ENCODE measurements at places on chromosomes 1 and 21.

GRCh38 chr1:68180441-68181164 is 51.7 kb downstream of the WLS start:
- DNase-seq, result no peak

DNA sequence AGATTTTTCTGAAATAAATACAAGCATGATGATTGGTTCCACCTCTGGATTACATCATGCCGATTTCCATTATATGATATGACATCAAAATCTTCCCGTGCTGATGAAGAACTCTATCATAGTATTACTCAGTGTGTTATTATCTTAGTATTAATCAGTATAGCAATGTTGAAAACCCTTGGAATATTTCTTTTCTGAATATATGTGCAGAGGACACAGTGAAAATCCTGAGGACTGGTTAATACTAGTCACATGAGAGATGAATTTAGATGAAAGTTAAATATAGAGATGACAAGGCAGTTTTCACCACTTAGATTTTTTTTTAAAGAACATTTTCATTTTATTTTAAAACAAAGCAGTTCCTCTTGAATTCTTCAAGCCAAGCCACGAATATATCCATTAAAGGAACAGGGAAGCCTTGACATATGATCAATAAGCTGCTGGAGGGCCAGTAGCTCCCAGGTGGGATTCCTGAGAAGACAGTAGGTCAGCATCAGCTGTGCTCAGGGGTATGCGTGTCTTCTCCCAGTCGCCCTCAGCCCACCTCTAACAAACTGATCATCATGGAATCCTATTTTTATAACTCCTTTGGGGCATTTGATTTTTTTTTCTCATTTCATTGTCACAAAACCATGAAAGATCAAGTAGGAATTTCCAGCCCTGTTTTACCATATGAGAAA is 56.2 kb upstream of the UBE2U start:
- DNase-seq, result no peak

GRCh38 chr1:13666317-13666716 is 33.7 kb upstream of the PRDM2 start:
- DNase-seq, result no peak

GRCh38 chr1:66413838-66414175 is 120.1 kb upstream of the SGIP1 start:
- DNase-seq, result no peak

DNA sequence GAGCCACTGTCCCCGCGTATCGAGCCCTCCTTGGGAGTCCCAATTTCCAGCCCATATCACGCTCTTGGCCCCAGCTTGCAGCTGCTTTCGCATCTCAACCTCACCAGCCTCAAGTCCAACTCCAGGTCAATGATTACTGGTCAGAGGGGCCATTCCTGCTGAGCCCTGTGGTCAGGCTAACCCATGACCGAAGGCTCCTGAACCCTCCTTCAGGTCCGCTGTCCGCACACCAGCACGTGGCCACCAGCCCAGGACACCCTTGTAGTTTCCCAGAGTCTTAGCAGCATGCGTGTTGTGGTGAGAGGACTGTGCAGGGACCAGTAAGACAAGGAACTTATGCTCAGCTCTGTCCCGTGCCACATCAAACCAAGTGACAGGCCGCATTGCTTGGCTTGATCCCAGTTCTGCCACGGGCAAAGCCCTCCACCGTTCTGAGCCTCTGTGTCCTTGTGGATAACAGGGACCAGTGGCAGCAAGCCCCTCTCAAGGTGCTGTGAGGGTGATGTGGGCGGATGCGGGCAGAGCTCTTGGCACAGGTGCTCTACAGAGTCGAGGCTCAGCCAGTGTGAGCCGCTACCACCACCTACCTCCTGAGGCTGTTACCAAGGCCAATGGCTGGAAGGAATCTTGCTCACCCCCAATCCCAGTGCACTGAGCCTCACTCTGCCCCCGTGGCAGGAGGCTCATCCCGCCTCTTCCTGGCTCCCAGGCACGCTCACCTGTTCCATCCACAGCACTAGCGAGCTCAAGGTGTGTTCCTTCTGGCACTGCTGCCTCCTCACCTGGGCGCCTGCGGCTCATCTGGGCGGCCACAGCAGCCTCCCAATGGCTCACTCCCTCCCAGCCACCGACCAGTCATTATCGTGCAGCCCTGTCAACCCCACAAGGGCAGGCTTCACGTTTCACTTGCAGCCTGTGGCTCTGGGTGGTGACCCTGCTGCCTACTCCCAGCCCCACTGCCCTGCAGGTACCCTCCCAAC is 20.4 kb downstream of the KRTAP10-1 start:
- no peak for DNase-seq

- DNase-seq, result no peak
Measured at GRCh38 chr1:22457836-22458235, 6.2 kb downstream of the ZBTB40 start.

- no peak for DNase-seq
Measured at GRCh38 chr21:44065428-44065827, 41.8 kb upstream of the PWP2 start.

DNA sequence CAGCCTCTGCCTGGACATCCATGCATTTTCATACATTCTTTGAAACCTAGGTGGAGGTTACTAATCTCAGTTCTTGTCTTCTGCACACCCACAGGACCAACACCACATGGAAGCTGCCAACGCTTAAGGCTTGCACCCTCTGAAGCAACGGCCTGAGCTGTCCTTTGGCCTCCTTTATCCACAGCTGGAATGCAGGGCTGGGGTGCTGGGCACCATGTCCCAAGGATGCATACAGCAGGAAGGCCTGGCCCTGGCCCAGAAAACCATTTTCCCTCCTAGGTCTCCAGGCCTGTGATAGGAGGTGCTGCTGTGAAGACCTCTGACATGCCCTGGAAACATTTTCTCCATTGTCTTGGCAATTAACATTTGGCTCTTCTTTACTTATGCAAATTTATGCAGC is 1168.6 kb downstream of the KCNT2 start:
- DNase-seq, result no peak

DNA sequence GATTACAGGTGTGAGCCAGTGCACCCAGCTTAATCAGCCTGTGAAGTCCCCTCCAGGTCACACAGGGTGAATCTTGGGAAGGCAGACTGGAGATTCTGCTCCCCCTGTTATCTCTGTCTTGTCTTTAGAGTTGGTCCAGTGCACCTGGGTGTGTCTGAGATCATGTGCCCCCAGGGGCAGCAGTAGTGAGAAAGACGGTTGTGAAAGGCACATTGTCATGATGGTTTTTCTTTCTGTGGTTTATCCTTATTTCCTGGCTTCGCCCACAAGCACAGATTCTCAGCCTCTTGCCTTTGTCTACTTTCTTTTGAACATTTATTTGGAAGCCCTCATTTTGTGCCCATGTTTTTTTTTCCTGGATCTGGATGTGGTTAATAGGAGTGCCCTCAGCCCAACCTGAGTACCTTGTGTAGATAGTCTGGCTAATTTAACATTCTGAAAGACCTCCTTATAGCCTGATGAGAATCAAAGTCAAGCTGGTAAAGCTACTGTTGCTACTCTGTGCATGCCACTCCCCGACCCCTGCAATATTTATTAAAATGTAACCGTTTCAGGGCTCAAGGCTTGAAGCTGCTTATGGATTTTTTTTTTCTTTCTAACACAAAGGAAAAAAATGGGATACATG is 23.7 kb downstream of the UCK2 start:
- no peak for DNase-seq

- DNase-seq, result no peak
Measured at GRCh38 chr1:34816332-34816731, 23.5 kb downstream of the GJA4 start.

- no peak for DNase-seq
Measured at GRCh38 chr1:167503626-167504466, 14.5 kb downstream of the CD247 start.

- DNase-seq, result no peak
Measured at GRCh38 chr1:93750955-93751354, 69.3 kb upstream of the BCAR3 start.

- peak; percentile 83 for DNase-seq
Measured at GRCh38 chr1:107750364-107750959, 214.5 kb downstream of the VAV3 start.

DNA sequence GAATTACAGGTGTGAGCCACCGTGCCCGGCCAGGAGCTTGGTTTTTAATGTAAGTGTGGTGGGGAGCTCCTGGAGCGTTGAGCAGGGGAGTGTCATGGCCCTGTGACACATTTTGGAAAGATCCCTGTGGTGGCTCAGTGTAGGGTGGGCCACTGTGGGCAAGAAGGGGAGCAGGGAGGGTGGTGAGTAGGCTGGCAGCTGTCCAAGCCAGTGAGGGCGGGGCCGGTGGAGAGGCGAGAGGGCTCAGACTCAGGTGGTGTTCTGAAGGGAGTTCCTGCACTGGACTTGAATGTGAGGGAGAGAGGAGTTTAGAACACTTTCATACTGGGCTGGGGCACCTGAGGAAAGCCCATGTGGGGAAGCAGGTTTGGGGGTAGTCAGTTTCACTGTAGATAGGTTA is 3.1 kb upstream of the EVA1B start:
- DNase-seq, result no peak

DNA sequence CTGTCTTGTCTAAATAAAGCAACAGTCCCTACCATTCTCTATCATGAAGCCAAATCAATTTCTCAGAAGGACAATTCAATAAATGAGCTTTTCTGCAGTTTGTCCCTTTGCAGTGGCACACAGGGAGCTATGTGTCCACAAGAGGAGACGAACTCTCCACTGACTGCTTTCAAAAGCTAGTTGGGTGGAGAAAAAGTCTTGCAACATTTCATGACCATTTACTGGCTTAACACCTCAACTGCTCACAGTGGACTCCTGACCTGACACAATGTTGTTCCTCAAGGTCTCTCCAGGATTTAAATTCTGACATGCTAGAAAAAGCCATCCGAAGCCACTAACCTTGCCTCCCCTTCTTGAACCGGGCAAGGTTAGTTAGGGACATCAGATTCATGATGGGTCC is 111.7 kb downstream of the TIAM1 start:
- no peak for DNase-seq

GRCh38 chr1:92536980-92537884 is 50.5 kb upstream of the GFI1 start:
- DNase-seq, result no peak

DNA sequence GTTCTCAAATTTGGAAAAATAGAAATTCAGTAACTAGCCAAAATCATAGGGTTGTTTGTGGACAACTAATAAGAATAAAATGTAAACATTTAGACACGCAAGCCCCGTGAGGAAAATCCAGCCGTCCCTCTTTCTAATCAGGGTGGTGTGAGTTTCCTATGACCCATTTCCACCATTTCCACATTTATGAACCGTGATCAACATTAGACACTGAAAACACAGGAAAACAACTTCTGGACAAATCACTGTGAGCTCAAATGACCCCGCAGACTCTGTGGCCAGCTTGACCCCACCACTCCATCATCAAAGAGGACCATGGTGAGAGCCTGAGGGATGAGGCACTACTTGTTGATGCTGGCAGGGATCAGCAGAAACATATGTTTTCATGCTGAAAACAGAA is 101.0 kb downstream of the SIM2 start:
- DNase-seq, result no peak

DNA sequence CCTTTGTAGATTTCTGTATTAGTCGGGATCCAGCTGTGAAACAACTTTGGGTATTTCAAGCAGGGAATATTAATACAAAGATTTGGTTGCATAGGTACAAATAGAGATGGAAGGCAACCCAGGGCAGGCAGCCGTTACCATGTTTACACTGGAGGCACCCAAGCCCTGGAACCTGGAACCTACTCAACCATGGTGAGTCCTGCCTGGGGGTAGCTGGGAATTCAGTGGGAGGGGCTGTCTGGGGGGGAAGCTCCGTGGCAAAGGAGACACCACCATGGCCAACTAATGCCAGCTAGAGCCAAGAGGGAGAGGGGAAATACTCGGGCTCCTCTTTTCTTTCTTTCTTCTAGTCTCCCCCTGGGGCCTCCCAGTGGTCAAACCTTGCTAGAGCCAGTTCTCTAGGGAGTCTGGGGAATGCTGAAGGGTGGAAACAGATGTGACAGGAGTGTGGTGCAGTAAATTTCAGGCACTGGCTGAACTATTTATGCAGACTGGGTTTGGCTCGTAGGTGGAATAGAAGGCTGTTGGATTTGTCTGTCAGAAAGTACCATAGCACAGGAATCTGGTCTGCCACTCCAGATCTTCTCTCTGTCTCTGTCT is 91.9 kb upstream of the CACNA1E start:
- peak; percentile 14 for DNase-seq

GRCh38 chr1:203669739-203670138 is 43.1 kb downstream of the ATP2B4 start:
- DNase-seq, result peak; percentile 93

DNA sequence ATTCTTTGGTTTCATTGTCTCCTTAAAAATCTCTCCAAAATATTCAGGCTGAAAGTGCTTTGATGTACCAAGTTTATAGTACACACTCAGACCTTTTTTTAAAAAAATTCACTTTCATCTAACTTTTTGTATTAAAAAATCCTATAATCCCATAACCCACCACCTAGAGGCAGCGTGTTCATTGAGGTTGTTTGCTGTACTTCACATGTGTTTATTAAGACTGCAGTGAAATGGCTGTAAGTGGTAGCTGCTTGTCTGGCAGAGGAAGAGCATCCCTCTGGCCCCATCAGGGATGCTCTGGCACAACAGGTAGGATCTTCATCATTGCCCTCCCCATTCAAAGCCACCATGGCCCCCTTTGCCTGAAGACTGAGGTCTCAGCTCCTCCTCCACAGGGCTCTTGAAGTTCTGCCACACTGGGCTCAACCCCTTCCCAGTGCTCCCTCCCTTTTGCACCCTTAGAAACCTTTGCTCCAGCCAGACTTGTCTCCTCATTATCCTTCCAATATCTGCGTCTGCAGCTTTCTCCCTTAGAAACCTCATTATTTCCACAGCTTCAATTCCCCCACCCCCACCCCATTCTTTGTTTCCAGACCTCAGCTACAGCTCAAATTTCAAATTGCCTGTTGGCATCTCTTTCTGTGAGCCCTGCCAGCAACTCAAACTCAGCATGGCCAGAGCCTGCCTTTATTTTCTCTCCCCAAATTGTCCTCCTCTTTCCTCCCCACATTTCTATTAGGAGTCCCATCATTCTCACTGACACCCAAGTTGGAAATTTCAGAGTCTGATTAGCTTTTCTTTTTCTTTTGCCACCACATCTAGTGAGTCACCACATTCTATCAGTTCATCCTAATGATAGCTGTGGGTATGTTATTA is 369.6 kb upstream of the USP24 start:
- DNase-seq, result peak; percentile 56

- no peak for DNase-seq
Measured at GRCh38 chr21:46603228-46603627, 1.7 kb downstream of the S100B start.

DNA sequence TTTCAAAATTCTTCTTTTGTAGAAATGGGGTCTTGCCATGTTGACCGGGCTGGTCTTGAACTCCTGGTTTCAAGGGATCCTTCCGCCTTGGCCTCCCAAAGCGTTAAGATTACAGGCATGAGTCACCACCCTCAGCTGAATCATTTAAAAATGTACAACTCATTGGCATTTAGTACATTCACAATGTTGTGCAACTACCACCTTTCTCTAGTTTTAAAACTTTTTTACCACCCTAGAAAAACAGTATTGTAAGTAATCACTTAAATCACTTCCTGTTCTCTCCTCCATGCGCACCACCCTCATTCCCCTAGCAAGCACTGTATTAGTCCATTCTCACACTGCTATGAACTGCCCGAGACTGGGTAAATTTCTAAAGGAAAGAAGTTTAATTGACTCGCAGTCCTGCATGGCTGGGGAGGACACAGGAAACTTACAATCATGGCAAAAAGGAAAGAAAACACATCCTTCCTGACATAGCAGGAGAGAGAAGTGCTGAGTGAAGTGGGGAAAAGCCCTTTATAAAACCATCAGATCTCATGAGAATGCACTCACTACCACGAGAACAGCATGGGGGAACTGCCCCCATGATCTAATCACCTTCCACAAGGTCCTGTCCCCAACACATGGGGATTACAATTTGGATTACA is 14.4 kb upstream of the THEM5 start:
- no peak for DNase-seq
